ENCODE measurements at places on chromosomes 4 and X. TPM values are rescaled to one million over a fixed set of nuclear protein-coding genes. Genes with fewer than 3 reads are reported as not detected.

DNA sequence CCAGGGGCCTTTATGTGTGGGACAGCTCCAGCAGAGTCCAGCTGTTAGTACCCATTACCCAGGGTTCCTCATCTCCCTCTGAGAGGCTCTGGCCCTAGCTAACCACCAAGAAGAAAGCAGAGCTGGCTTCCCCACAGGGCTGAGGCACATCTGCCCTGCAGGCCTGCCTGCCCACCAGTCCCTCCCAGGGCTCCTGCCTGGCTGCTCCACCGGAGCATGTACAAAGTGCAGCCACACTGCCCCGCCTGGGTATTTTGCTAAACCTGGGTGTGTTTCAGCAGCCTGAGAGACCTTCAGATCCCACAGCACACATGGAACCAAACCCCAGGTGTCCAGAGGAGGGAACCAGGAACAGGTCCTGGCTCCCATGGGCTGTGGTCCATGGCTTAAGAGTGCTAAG, 500.4 kb upstream of the KLHL4 start:
- no peak for DNase-seq

GRCh38 chr4:16262188-16262587, 35.9 kb upstream of the TAPT1 start:
- no peak for DNase-seq

DNA sequence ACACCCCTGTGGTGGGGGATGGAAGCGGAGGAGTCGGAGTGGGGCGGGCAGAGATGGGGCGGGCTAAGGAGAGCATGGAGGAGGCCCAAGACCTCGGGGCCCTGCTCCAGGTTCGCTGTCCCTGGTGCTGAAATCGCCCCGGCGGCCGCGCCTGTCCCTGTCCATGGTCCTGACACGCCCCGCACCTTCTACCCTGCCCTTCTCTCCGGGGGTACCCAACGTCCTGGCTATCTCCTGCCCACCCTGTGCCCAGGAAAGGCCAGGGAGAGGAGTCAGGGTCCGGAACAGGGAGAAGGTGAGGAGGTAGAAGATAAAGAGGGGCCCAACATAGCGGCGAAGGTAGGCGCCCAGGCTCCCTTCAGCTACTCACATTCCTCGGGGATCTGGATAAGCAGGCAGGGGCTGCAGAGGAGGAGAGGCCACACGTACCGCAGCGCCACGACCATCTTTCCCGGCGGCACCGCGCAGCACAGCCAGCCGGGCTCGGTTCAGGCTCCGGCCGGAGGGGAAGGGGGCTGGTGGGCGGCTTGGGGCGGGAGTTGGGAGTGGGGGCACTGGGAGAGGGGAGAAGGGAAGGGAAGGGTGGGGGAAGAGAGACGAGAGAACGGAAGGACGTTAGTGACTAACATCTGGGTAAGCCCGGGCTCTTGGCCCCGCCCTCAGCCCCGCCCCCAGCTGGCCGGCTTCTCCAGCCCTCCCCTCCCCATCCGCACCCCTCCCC, 10.4 kb downstream of the L1CAM start:
- peak; percentile 46 for DNase-seq

DNA sequence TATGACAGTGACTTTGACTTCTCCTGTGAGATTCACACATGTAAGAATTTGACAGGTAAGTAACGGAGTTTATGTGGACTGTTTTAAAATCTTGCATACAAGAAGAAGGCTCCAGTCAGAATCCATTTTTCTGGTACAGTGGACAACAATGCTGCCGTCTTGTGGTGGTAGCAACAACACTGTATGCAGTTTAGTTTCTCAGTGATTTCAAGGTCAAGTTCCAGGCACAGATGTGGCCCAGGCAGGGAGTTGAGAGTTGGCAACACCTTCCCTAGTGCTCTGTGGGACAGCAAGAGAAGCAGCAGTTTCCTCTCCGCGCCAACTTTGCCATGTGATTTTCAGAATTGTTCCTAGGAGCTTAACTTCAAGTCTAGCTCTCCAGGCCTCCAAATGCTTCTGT, 56.0 kb upstream of the STPG2 start:
- no peak for DNase-seq

GRCh38 chr4:113398441-113399143, 349.1 kb downstream of the ANK2 start:
- no peak for DNase-seq

DNA sequence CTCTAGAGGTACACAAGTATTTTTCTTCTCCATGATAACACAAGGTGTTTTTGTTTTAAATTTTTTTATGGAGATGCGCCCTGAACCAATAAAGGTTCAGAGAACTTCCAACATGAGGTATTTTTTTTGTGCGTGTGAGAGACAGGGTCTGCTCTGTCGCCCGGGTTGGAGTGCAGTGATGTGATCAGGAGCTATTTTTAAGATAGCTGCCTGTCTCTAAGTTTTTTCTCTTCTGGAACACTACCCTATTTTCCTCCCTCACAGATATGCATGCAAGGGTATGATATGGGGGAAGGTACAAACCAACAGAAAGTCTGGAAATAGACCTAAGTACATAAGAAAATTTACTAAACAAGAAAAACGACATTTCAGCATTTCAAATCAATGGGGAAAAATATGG, 3.0 kb downstream of the GCNA start:
- DNase-seq = no peak

DNA sequence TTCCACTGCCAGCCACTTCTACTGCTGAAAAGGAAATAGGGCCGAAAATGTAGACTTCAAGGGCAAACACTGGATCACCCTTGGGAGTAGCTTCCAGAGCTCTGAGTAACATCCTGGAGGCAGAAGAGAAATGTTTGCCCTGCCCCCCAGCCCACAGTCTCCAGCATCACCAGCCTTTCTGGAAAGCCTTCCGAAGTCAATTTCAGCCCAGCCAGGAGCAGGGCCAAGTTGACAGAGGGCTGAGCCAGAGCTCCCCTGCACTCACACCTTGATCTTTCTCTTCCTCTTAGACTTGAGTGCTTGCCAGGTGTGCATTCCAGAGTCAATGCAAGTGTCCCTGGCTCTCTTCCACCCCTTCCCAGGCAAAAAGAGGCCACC, 35.2 kb downstream of the SLC25A5 start:
- no peak for DNase-seq

- DNase-seq = no peak
These were observed 50.9 kb downstream of the UCHL1 start for GRCh38 chr4:41307638-41308037.

- no peak for DNase-seq
These were observed 66.3 kb downstream of the WWC2 start for GRCh38 chr4:183165376-183165775.

The MXRA5 gene
- 8.1 TPM for polyA plus RNA-seq

The CACNA1F gene
- polyA plus RNA-seq = 0.11 TPM

The CXorf49 gene
- not detected for polyA plus RNA-seq
